ENCODE measurements at places on chromosomes 2 and 18. TPM values are rescaled to one million over a fixed set of nuclear protein-coding genes. Genes with fewer than 3 reads are reported as not detected.

The APLF gene
- total RNA-seq, result 11.2 TPM

The ZBTB7C gene
- not detected for total RNA-seq

The KCNG2 gene
- 0.10 TPM for total RNA-seq

The CCL20 gene
- 130 TPM for total RNA-seq

The AQP12A gene
- total RNA-seq, result not detected

The KCNF1 gene
- total RNA-seq, result not detected

The LINC00305 gene
- total RNA-seq, result not detected

The DTNB gene
- 18.3 TPM for total RNA-seq

The POTEJ gene
- total RNA-seq, result not detected

The CRYBA2 gene
- total RNA-seq, result not detected

The DYNAP gene
- not detected for total RNA-seq

The TUBA4B gene
- total RNA-seq, result not detected

All from mononuclear cell (primary cell).